ENCODE measurements at places on chromosomes 2 and 18.

DNA sequence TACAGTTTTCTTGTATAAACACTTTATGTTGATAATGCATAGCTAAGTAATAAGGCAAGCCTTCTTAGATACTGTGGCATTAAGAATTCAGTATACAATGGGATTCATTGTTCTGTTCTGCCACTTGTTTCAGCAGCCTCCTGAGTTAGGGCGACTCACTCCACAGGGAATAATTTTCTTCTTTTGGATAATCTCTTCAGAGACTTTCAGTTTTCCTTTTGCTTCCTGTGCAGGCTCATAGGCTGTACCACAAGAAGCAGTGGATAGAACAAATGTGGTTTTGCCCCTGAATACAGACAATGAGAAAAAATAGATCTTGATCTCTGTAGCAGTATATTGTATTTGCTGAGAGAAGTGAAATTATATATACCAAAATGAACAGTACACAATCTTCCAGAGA lies 298.0 kb downstream of the ZNF407 start:
- peak; percentile 64 for DNase-seq

DNA sequence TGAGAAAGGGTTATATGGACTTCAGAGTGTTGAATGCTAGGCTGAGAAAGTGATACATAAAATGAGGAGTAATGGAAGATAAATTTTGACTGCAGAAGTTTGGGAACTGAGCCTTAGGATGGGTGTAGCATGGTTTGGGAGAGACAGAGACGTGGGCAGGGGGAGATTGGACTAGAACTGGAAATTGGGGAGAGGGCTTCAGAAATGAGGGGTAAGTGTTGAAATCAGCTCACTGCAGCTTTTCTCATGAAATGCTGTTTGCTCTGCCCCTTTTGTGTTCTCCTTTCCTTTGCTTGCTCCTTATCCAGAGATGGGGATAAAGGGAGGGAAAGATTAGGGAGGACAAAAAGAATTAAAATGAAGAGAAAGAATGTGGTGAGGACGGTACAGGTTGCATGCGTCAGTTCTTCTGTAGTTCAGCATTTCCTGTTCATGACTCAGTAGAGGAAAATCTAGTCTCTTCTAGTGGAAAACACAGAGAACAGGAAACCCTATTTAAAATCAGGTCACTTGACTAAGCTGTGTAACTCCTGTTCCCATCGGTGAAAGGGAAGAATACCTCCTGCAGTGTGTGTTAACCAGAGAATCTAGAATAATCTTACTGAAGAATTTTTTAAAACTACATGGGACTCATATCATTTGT lies 105.6 kb downstream of the CRIM1 start:
- no peak for DNase-seq

DNA sequence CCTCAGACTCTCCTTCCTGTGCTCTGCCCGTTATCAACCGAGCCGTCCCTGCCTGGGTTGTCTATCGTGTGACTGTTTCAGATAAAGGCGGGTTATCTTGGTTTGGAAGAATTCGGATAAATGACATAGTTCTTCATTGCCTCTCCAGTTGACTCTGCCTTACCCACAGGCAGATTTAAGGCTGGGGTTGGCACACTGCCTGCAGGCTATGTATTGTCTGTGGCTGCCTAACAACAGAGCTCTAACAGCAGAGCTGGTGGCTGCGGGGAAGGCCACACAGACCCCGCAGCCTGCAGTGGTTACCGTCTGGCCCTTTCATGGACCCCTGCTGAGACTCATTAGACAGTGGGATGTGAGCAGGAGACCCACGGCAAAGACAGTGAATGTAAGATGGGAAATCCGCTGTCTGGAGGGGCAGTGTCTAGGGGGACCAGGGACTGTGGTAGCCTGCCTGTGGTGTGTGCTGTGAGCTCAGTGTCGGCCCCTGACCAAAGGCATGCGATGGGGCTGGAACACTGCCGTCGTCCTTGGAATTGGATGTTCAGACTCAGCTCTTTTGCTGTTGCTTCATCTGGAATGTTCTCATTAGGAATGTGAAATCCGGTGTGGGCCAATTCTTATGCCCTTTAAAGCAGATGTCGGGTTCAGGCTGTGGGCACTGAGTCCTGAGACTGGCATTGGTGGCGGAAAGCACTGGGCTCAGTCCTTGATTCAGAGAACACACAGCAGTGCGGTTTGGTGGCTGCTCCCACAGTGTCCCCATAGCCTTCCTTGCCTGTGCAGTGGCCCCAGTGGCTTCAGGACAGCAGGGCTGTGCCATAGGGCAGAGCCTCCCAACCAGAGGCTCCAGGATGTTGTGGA lies 44.5 kb downstream of the SH3RF3 start:
- DNase-seq = no peak

DNA sequence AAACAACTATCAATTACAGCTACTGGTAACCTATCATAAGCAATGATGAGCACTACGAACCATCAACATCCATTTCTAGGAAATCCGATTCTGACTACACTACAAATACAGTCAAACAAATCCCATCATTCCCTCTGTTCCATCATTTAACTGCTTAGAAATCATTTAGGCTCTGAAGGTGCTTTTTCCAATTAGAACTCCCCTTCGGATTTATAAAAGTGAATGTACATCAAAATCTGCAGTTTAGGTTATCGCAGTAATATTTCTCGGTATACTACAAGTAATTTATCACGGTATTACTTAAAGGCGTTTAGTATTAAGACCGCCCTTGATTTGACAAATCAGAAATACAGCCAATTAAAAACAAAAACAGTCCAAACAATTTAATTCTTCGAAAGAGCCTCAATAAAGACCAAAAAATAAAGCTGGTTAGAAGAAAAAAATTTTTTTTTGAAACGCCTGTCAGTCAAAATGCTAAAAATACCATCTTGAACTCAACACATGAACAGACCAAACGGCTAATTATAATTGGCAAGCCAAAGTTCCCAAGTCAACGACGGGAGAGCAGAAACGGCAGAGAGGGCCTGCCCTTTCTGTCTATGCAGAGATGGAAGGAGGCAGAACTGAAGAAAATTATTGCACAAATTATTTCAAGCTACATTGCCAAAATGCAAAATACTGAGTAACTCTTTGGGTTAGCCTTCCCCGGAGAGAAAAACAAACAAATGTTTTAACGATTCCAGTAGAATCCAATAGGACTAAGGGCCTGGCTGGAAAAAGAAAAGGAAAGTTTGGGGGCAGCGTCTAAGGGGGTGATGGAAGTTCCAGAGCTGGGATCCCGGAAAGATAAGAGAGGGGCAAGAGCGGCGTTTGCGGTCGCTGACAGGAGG lies 1.2 kb downstream of the VPS54 start:
- DNase-seq = peak; percentile 67

DNA sequence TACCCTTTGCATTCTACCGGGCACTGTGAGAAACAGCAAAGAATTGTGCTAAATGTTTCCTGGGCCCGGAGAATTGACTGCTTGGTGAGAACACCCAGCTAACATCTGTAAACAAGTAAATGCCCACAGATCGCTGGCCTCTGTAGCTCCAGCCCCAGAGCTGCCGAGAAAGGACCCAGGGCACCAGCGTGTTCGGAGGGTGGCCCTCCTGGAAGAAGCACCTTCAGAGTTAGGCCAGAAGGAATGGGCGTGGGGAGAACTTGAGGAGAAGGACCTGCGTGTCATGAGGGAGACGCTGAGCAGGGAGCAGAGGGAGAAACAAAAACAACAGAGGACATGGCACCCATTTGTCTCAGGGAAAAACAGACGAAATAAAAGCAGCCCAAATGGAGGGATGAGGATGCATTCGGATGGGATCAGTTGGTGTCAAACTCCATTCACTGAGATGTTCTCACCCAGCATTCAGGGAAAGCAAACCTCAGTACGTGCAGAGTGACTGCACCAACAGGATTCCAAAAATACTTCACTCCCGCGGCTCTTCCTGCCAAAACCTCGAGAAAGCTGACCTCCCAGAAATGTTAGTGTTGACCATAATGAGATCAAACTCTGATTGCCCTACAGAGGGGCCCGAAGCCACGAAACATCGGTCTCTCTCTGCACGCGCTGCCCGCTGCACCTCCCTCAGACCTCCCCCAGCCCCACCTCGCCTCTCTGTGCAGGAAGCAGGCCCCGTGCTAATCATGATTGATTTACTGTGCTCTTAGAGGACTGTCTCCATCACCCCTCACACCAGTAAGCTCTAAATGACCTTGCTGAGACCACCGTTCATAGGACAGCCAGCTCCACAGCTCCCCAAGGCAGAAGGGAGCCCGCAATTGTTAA lies 376.3 kb upstream of the SALL3 start:
- DNase-seq = no peak

GRCh38 chr2:214807653-214808052 lies 1.8 kb downstream of the BARD1 start:
- DNase-seq = no peak

DNA sequence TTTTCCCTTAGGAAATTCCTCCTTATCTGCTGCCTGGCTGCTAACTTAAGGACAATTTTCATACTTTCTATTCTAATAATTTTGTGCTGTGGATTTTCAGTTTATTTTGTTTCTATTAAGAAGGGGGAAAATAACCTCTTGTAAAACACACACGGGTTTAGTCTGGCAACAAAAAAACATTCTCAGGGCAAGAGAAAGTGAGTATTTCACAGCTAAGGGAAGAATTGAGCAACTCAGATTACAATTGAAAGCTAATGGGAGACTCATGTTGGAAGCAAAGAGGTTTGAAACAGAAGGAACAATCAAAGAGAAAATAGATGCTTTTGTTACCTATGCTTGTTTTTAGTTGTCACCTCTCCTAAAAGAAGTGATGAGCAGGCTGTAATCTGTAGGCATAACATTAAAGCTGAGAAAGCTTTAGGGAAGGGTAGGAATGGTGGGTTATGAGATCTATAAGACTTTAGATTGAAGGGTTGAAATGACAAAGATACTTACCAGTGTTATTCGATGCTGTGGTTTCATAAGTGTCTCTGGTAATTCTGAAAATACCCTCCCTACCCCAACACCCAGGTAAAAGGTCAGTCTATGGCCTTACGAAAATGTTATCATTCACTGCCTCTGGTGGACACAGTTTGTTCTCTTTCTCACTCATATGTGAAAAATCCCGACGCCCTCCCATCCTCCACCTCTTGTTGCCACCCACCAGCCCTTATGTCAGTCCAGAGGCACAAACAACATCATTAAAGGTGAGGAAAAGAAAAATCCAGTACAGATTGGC lies 510.9 kb downstream of the TXNL1 start:
- no peak for DNase-seq

- DNase-seq = no peak
Measured at GRCh38 chr2:127658641-127659407, 12.9 kb downstream of the GPR17 start.

DNA sequence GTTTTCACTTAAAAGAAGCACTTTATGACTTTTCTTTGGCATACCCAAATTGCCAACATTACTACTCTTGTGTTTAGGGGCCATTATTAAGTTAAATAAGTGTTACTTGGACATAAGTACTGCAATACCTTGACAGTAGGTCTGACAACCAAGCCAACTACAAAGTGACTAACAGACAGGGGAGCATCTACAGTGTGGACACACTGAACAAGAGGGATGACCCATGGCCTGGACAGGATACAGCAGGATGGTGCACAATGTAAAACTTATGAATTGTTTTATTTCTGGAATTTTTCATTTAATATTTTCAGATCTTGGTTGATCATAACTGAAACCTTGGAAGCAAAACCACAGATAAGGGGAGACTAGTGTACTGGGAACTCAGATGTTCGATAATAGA lies 4.0 kb upstream of the INPP1 start:
- no peak for DNase-seq

DNA sequence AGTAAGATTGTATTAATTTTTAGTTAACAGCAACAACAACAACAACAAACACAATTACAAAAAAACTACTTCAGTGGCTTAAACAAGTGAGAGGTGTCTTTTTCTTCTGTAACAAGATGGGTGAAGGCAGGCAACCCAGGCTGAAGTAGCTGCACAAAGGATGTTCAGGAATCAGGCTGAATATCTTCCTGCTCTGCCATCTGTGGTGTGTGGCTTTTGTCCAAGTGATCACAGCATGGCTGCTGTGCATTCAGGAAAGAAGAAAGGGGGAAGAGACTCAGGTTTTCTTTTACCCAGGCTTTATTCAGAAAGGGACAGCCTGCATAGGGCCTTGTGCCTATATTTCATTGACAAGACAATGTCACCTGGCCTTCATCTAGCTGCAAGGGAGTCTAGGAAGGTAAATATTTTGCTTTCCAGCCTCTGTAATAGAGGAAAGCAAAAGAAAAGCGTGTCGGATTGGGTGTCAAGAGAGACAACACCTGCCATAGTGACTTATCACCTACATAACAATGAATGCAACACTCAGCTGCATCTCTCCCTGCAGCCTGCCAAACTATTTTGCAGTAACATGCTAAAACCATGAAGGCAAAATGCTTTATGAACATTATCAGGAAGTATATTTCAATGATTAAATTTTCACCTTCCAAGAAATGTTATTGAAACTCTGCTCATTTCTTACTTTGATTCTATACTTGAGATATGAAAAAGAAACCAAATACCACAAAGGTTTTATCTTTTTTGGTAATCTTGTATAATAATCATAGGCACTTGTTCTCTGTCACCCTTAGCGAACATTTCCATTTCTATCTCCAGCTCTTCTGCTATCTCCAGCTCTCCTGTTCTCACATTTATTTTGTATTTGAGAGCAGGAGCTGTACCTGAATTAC lies 14.6 kb downstream of the G6PC2 start:
- no peak for DNase-seq

- peak; percentile 20 for DNase-seq
Measured at GRCh38 chr2:200125444-200126284, 170.3 kb downstream of the MAIP1 start.

DNA sequence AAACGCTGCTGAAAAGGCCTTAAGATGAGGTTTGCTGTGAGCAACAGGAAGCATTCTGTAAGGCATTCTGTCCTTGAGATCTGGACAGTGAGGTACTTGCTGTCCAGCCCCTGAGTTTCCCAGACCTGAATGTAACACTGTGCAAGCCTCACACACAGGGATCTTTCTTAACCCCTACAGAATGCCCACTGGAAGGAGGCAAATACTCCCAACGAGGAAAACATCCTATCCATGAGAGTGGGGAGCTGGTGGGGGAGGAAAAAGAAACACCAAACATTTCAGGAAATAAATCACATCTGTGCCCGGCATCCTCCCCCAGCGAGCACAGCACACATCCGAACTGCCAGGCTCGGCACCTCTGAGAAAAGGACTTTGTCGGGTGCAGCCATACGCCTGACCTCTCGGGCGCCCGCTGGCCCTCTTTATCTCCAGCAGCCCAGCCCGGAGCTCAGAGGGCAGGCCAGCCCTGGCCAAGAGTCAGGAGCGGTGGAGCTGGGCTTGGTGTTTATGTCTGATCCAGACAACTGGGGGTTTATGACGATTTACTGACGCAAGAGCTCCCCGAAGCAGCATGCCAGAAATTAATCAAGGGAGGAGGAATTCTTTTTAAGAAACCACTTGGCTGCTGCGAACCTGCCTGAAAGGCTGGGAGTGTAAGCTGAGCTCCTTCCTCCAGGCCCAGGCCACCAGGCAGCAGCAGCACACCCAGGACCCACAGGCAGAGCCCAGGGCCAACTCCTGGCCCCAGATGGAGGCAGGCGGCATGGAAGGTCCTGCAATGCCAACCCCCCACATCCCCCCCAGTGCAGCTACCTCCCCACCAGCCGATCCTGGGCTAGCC lies 72.2 kb downstream of the HDAC4 start:
- no peak for DNase-seq

GRCh38 chr2:43230351-43230885 lies 4.0 kb upstream of the ZFP36L2 start:
- DNase-seq = no peak
